ENCODE measurements at places on chromosomes 4 and X.

GRCh38 chr4:80183250-80184052 is 13.9 kb upstream of the PRDM8 start:
- peak; percentile 82 for DNase-seq

DNA sequence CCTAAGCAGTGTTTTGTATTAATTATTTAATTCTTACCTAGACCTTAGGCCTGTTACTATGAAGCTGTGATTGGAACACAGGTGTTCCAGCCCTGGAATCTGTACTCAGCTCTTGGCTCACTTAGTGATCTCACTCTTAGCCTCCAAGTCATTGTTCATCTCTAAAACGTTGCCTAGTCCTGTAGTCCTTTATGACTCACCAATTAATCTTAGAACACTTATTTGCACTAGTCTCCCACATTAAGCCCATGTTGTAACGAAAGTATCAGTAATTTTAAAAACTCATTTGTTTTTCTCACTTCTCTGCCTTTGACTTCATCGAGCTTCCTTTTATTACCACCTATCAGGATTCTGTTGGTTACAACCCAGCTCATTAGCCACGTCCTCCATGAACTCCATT is 1224.7 kb upstream of the TENM3 start:
- no peak for DNase-seq

- DNase-seq = no peak
Observed at GRCh38 chrX:104568304-104568915, 2.4 kb downstream of the IL1RAPL2 start.

DNA sequence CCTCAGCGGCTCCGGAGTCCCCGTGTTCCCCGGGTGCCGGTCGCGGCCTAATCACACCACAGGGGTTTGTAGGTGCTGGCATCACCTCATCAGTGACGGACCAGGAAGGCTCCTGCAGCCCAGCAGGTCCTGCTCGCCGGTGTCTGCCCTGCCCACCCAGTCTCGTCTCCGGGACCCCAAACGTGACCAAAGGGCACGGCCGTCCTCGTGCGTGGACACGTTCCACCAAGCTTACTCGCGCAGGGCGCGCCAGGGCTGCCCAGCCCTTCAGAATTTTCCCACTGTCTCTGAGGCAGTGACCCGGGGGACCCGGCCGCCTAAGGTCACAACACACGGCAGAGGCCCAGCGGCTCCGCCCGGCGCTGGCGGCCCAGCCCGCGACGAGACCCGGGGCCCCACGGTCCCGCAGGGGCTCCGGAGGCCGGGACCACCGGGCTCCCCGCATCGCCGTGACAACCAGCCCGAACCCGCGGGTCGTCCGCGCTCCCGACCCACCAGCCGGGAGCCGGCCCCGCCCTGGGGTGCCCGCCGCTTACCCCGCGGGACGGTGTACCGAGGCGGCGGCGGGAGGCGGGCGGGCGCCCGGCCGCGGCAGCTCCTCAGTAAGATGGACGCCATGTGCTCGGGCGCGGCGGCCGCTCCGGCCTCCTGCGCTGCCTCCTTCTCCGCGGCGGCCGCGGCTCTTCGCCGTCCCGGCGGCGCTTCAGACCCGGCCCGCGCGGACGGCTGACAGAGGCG is 454 bp downstream of the LETM1 start:
- peak; percentile 45 for DNase-seq

- DNase-seq = no peak
Observed at GRCh38 chr4:75002381-75002780, 69.5 kb downstream of the PARM1 start.

- DNase-seq = no peak
Observed at GRCh38 chr4:186027405-186027804, 41.6 kb upstream of the TLR3 start.

GRCh38 chr4:87058356-87059073 is 123.7 kb downstream of the AFF1 start:
- peak; percentile 30 for DNase-seq

GRCh38 chr4:183967266-183967665 is 62.2 kb downstream of the STOX2 start:
- DNase-seq = no peak

- peak; percentile 27 for DNase-seq
Observed at GRCh38 chr4:23337292-23337691, 552.6 kb downstream of the PPARGC1A start.

GRCh38 chr4:188423039-188423438 is 283.8 kb downstream of the TRIML1 start:
- DNase-seq = no peak

DNA sequence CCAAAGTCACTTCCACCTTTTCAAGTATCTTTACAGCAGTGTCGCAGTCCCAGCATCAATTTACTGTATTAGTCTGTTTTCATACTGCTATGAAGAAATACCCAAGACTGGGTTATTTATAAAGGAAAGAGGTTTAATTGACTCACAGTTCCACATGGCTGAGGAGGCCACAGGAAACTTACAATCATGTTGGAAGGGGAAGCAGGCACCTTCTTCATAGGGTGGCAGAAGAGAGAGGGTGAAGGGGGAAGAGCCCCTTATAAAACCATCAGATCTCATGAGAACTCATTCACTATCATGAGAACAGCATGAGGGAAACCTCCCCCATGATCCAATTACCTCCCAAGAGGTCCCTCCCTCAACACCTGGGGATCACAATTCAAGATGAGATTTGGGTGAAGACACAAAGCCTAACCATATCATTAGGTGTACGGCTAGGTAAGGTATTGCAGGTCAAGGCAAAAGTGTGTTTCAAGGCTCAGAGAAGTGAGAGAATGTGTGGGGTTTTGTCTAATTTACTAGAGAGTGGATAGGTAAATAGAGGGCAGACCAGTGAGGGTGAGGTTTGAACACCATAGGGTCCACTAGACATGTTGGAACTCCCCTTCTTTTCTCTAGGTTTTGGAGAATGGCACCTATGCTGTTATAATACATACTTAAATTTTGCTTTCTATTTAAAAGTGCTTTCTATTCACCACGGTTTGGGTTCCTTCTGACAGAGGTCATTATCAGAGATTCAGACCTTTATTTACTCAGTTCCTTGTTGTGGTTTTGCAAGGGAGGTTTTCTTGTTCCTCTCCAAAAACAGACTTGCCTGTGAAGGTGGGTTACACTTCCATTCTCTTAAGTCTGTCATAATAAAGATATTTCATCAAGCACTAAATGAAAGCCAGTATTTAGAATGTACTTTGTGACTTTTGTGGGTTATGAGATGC is 186.6 kb downstream of the CPEB2 start:
- DNase-seq = no peak

DNA sequence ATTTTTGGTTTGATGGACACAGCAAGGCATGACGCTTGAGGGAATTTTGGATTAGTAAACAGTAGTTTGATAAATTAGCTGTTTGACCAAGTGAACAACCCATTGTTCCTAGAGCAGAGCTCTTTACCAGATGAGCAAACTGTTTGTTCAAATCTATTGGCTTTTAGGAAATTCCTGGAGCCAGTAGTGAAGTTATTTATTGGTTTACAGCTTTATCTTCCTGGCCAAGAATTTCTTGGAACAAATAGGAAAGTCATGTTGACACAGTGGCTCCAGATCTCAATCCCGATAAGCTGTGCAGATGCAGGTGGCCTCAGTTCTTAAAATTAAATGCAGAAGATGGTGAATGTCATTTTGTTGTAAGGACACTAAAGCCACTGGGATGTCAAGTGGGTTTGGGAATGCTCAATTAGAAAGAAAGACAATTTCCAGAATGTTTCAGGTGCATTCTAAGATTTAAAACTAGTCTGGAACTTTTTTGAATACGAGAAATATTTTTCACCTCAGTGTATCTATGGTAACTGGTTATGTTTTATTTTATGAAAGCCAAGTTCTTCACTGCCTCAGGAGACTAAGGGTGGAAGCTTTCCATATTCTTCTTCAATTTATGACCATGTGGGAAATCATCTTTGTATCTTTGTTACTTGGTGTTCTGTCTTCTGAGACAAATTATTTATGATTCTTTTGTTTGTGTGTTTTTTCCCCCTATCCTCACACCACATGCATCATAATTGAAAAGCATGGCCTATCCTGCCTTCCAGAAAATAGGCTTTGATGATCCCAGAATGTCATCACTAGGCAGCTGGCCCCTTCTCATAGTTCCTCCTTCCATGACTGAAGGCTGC is 554.5 kb downstream of the STIM2 start:
- DNase-seq = no peak

GRCh38 chrX:28595346-28595745 is 8.1 kb downstream of the IL1RAPL1 start:
- DNase-seq = no peak

GRCh38 chr4:60934566-60935295 is 265.4 kb upstream of the ADGRL3 start:
- DNase-seq = no peak

All from RKO (cell line).